ENCODE measurements at places on chromosomes 3 and 15.

GRCh38 chr3:135304378-135304777 is 509.3 kb downstream of the EPHB1 start:
- DNase-seq = no peak

DNA sequence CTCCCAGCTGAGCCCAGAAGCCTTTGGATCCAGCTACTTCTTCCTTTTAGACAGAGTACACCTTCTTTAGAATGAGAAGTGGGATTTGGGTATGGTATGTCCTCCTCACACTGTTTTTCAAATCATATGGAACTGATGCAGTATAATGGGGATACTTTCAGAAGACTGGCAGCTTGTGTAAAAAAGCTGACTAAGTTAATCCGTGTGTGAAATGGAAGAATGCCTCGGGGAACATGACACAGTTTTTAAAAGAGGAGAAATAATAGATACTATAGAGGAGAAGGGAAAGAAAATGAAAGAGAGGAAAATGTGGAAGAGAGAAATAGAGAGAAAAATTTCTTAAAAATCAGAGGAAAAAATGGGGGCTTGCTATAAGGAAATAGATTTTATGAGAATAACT is 47.7 kb downstream of the TUSC7 start:
- DNase-seq = no peak

DNA sequence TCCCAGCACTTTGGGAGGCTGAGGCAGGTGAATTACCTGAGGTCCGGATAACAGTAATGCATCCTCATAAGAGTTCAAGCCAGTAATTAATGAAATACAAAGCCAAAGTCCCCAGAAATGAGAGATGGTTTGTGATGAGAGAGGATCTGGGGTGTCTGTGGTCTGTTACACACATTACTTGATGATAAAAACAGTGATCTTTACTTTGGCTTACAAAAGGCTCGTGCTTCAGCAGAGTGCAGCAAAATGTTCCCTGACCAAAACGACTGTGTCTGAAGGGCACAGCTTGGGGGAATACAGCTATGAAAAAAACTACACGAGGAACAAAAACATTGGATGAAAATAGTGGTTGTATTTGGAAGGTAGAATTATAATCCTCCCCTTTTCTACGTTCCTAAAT is 40.9 kb downstream of the CRTC3 start:
- DNase-seq = no peak

- no peak for DNase-seq
These were observed 171.2 kb downstream of the ADAMTS17 start for GRCh38 chr15:100170291-100171210.

GRCh38 chr3:175150812-175151401 is 291.8 kb downstream of the NAALADL2 start:
- DNase-seq = peak; percentile 68

DNA sequence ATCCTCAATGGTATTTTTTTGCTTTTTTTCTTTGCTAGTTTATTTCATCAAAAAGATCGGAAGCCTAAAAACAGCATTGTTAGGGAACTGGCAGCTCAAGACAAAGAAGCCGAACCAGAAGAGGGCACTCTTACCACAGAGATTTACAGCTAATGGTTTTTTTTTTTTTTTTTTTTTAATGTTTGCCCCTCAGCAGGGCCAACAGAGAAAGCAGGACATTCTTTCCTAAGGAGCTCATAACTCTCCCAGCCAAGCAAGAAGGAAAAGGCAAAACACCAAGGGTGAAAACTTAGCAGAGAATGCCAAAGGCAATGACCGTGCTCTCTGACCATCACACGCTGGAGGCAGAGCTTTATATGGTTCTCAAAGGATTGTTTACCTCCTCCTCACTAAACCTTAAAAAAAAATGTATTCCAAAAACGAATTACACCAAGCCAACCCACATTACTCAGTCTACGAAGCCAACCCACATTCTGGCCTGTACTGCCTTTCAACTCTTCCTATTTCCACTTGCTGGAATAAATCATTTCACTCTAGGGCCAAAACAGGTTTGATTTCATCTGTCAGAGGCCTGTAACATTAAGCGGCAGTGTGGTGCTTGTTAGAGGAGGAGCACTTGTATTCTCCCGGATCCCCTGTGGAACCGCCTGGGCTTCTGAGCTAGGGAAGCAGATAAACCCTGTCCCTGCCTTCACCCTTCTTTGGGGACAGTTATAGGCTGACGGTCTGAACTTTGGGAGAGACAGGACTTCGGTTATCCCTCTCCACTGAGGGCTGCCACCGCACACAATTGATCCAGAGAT is 35.6 kb upstream of the GYG1 start:
- peak; percentile 64 for DNase-seq

- no peak for DNase-seq
These were observed 60.8 kb downstream of the SNRK start for GRCh38 chr3:43346978-43347749.

DNA sequence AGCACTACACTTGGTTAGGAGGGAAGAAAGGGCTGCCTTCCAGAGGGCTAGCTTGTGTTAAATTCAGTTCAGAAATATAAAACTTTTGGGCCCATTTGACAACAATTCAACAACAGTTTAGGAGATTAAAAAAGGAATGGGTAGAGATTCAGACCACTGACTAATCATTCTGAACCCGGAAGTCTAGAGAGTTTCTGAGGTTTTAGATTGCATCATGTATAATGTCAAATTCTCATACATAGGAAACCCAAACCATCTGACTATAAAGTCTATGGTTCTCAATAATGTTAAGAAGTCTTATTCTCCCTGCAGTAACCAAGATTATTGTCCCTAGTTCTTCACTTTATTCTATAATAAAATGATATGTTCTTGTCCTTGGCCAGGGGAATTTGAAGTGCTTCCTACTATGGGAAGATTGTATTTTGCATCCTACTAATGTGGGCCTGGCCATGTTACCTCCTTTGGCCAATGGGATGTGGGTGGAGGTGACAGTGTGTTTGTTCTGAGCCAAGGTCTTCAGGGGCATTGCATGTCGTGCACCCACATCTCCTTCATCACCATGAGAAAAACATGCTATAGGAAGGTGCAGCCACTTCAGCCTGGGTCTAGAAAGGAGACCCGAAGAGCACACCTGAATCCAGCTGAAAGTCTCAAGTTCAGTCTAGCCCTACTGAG is 66.4 kb upstream of the CCNL1 start:
- no peak for DNase-seq

- no peak for DNase-seq
These were observed 1019.4 kb upstream of the ALCAM start for GRCh38 chr3:104347291-104347690.

DNA sequence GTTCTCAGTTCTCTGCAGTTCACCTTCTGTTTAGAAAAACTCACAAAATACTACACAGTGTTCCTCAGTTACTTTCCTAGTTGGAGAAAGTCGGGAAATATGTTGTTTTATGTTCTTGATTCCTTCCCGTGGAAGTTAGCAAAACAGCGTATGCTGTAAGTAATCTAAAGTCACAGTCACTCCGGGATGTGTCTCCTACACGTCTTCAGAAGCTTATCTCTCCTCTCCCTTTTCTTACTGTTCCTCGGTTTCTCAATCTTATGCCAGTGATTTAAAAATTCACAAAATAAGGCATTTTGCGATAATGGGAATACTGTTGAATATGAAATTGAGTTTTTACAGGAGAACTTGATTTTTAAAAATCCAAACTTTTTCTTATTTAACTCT is 1.7 kb downstream of the HEG1 start:
- DNase-seq = no peak

DNA sequence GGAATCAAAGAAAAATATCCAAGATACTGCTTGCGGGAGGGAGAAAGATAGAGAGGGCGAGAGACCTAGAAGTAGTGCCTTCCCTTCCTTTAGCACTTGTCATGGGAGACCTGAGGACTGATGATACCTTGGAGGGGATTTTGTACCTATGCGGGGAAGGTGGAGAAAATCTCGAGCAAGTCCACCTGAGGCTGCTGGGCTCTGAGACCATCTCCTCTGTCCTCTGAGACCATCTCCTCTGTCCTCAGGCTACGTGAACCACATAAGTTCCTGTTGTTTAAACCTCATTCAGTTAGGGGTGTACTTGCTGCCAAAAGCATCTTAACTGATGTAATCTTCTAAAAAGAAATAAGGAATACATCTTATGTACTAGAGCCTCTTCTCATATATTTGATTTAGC is 164.9 kb downstream of the NR2F2 start:
- DNase-seq = no peak

GRCh38 chr3:72099326-72100079 is 314.6 kb upstream of the PROK2 start:
- no peak for DNase-seq

DNA sequence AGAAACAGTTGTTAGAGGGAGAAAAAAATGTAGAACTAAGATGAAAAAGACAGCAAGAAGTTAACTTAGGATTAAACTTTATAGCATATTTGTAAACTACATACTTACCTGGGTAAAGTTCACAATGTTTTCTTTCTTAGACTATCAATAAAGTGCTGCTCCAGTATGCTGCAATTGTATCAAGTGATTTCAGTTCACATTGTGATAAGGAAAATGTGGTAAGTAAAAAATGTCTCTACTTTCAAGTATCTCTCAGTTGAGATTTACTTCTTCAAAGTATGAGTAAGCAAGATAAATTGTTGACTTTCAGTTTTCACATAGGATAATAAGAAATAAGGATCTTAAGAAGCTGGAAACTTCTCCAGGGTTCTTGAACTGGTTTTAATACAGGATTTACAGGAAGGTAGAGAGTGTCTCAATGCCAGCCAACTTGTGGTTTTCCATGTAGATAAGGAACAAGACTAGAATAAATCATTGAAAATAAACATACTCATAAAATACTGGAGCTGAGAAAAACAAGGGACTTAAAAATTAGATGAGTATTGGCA is 528.8 kb downstream of the UNC13C start:
- DNase-seq = no peak

- no peak for DNase-seq
These were observed 62.6 kb upstream of the IQSEC1 start for GRCh38 chr3:13135811-13136321.

- no peak for DNase-seq
These were observed 327.5 kb downstream of the RORA start for GRCh38 chr15:60901647-60902046.

DNA sequence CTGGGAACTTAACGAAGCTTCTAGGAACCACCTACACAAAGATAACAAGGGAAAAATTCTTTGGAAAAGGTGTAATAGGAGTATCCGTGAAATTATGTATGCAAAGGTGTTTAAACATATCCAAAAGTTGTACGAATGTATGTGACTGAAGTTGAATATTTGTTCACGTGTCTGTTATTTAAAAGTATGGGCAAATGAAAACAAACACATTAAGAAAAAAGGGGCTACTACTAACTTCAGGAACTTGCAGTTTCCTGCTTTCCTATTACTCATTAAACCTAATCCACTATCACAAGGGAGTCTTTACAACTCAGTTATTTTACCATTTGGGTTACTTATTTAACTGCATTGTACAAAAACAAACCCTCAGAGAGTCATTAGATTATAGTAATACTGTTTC is 33.9 kb upstream of the GRAMD1C start:
- DNase-seq = no peak

Data from NCI-H1105 (cell line).